Stimulated activated CD4-positive, alpha-beta T cell treated with anti-CD3 and anti-CD28 coated beads, Interleukin-12 subunit alpha, Interleukin-12 subunit beta, amount 100 ng/mL, for 48 hours (primary cell): ENCODE measurements at places on chromosomes 13 and 19.

DNA sequence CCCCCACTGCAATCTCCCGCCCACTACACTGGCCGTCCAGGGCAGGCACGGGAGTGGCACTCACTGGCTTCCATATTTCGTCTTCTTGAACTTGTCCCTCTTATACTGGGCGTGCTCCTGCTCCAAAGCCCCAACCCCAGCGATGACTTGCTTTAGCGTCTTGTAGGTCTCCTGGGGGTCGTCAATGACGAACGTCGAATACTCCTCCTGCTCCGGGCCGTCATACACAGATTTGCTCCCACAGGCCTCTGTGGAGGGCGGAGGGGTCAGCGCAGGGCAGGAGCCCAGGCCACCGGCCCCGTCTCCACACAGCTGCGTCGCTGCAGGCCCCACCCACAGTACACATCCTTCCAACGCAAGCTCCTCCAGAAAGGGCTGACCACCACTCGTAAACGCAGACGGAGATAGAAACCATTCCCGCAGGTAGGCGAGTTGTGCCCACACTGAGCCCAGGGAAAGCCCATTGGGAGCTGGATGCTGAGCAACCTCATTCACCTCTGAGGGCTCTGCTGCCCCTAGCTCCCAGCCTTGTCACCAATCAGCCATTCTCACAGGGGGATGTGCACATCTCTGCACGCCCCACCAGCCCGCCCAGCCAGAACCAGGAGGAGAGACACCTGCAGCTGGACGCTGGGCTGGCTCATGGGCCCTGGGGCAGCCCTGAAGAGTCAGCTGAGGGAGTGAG lies 7.9 kb upstream of the C13orf46 start:
- DNase-seq: no peak

GRCh38 chr19:46762245-46762890 lies 16.1 kb upstream of the STRN4 start:
- DNase-seq: no peak

DNA sequence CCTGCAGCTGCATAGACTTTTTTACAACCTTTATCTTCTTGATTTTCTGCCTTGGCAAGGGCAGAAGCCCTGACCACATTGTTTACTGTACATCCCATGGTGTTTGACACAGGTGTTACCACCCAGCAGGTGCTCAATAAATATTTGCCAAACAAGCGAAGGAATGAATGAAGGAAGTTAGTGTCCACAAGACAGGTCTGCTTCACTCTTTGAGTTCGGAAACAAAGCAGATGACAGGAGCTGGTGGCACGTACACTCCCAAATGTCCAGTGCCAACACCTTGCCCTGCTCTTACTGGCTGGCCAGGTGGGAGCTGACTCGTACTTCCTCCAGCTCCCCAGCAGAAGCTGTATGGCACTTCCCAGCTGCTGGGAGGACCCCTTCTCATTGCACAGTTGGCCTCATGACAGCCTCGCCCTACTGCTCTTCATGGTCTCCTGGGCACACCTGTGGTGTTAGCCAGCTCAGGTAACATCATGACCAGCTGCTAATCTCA lies 22.0 kb upstream of the MUC16 start:
- no peak for DNase-seq

GRCh38 chr13:101390461-101390860 lies 25.8 kb downstream of the NALCN start:
- no peak for DNase-seq

- no peak for DNase-seq
Observed at GRCh38 chr19:47023448-47023794, 3.8 kb downstream of the NPAS1 start.

DNA sequence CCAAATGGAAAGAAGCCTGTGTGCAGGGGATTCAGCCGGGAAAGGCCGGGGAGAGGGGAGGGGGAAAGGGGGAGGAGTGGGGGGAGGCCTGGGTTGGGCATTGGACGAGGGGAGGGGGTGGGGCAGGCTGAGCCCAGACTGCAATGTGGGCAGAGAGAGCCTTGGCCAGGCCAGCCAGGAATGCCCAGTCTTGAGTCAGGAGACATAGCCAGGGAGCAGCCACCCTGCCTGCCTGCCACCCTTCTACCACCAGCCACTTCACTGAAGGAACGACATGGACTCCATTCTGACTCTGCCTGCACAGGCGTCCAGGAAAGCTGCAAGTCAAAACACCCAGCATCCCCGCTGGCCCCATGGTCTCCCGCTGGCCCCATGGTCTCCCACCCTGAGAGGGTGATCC lies 498 bp downstream of the PROZ start:
- DNase-seq: no peak

GRCh38 chr13:57045826-57046546 lies 94.7 kb upstream of the PRR20A start:
- no peak for DNase-seq

DNA sequence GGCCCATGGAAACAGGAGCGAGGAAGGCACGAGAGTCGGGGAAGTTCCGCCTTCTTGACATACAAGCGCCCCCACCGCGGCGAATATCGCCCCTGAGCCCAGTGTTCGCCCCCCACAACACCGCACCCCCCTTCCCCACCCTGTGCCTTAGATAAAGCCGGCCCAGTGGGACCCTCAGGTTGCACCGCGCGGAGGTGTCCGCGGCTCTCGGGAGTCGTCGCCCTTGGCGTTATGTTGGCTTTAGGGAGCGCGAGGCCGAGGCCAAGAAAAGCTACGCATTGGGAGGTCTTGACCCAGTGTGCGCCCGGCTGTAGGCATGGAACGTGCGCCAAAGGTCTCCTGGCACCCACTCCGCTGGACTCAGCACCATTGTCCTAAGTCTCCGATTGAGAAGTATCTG lies 603 bp upstream of the ZNF132 start:
- no peak for DNase-seq

DNA sequence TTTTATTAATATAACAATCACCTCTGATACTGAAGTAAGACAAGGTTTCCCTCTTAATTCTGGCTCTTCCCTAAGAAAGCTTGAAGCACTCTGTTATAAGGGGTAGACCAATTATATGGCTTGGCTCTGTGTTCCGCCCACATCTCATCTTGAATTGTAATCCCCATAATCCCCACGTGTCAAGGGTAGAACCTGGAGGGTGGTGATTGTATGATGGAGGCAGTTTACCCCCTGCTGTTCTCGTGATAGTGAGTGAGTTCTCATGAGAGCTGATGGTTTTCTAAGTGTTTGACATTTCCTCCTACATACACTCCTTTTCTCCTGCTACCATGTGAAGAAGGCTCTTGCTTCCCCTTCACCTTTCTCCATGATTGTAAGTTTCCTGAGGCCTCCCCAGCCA lies 363.8 kb upstream of the PCDH20 start:
- DNase-seq: no peak

- DNase-seq: no peak
Observed at GRCh38 chr19:48540110-48540509, 11.9 kb upstream of the SULT2B1 start.

GRCh38 chr13:34571716-34572115 lies 370.4 kb upstream of the NBEA start:
- no peak for DNase-seq

DNA sequence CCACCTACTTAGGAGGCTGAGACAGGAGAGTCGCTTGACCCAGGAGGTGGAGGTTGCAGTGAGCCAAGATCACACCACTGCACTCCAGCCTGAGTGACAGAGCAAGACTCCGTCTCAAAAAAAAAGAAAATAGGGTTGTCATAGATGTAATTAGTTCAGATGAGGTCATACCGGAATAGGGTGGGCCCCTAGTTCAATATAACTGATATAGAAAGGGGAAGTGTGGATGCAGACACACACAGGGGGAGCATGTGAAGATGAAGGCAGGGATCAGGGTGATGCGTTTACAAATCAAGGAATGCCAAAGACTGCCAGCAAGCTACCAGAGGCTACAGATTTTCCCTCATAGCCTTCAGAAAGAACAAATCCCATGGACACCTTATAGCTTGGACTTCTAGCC lies 24.3 kb upstream of the EEF1AKMT1 start:
- no peak for DNase-seq

GRCh38 chr13:75787249-75787928 lies 151.3 kb downstream of the LMO7 start:
- no peak for DNase-seq

DNA sequence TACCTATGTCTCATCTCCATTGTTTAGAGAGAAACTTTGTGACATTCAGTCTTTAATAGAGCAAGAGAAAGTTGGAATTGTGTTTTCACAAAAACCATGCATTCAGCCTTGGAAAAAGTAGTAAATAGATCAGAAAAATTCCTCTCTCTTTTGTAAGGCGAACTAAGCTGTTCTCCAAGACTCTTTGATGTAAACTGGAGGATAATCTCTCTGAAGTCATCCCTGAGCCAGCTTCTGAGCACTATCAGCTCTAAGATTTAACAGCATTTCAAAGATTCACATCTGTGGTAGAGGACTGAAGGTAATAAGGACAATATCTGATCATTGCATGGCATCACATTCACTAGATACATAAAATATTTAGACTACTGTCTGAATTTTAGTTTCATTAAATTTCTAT lies 904.6 kb upstream of the ATXN8OS start:
- no peak for DNase-seq

- DNase-seq: no peak
Observed at GRCh38 chr19:11539495-11540365, 1.1 kb downstream of the CNN1 start.

GRCh38 chr13:110690516-110690915 lies 15.4 kb downstream of the CARS2 start:
- no peak for DNase-seq

DNA sequence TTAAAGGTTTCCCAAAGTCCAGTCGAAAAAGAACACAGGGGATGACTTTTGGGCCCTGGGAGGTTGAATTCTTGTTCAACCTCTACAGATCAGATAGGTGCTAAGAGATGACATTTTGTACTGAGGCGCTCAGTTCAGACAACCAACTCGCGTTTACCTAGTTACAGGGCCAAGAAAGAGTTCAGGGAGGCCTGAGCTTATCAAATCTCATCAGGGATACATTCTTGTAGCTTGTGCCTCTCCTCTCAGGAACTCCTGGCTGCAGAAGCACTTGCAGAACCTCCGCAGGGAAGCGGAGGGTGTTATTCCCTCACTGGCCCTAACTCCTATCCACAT lies 825 bp downstream of the ZNF776 start:
- no peak for DNase-seq

- no peak for DNase-seq
Observed at GRCh38 chr13:73913751-73914518, 220.3 kb downstream of the KLF12 start.

DNA sequence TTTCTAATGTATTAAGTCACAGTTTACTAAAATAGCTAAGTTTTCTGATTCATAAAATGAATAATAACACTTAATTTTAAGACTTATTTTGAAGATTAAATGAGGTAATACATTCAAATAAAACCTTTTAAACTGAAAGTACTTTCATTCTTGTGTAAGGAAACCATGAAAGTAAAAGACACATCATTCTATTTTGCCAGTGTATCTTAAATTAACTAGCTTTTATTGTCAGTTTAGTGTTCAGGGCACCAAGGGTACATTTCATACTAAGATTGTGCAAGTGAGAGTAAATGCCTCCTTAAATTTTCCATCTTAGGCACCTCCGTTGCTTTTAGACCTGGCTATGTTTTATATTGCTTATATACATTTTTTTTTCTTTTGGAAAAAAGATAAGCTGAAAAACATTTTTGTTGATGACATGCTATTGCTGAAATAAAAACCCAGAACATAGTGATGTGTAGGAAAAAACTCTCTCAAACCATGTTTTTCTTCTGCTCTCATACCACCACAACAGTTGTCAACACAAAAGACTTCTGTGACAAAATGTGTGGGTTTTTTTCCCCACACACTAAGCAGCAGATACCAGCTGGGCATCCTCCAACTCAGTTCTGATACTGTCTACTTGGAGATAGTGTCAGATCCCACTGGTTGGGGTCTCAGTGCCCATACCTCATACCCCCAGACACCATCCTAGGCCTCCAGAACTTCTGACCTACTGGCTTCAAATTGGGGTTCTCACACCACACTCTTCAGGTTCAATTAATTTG lies 30.7 kb upstream of the LPAR6 start:
- DNase-seq: no peak

DNA sequence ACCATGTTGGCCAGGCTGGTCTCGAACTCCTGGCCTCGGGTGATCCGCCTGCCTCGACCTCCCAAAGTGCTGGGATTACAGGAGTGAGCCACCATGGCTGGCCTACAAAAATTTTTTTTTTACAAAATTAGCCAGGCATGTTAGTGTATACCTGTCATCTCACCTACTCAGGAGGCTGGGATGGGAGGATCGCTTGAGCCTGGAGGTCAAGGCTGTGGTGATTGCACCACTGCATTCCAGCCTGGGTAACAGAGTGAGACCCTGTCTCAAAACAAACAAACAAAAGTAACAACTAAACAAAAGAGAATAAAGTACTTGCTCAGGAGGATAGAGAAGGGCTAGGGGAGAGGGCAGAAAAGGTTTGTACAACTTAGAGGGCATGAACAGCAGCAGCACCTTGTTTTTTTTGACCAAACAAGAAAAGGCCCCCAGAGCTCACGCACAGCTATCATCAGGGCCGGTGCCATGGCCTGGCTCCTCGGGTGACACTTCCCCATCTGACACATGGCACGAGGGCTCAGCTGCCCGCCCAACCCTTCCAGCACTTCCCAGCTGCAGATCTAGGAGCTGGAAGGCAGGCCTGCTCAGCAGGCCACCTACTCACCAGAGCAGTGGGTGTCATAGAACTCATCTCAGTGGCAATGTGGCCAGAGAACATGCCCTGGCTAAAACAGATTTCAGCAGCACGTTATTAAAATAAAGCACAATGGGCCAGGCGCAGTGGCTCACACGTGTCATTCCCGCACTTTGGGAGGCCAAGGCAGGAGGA lies 8.6 kb upstream of the SLC7A9 start:
- no peak for DNase-seq

GRCh38 chr19:3494051-3494450 lies 6.4 kb downstream of the DOHH start:
- peak; percentile 48 for DNase-seq

DNA sequence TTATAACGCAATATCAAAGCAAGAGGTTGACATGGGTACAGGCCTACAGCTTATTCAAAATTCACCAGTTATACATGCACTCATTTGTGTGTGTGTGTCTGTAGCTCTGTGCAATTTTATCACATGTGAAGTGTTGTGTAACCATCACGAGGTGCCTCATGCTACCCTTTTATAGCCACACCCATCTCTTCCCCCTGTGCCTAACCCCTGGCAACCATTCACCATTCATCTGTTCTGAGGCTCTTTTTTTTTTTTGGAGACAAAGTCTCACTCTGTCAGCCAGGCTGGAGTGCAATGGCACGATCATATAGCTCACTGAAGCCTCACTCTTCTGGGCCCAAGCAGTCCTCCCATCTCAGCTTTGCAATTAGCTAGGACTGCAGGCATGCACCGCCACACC lies 78.4 kb downstream of the DPF1 start:
- no peak for DNase-seq

- no peak for DNase-seq
Observed at GRCh38 chr13:112060899-112061366, 6.0 kb upstream of the SOX1 start.
